ENCODE measurements at places on chromosomes 7 and 10. TPM values are rescaled to one million over a fixed set of nuclear protein-coding genes. Genes with fewer than 3 reads are reported as not detected.

OR2A5 gene
- 0.03 TPM for polyA plus RNA-seq

- DNase-seq = peak; percentile 73
Observed at GRCh38 chr10:33122014-33122809, 164.2 kb upstream of the ITGB1 start.

DNA sequence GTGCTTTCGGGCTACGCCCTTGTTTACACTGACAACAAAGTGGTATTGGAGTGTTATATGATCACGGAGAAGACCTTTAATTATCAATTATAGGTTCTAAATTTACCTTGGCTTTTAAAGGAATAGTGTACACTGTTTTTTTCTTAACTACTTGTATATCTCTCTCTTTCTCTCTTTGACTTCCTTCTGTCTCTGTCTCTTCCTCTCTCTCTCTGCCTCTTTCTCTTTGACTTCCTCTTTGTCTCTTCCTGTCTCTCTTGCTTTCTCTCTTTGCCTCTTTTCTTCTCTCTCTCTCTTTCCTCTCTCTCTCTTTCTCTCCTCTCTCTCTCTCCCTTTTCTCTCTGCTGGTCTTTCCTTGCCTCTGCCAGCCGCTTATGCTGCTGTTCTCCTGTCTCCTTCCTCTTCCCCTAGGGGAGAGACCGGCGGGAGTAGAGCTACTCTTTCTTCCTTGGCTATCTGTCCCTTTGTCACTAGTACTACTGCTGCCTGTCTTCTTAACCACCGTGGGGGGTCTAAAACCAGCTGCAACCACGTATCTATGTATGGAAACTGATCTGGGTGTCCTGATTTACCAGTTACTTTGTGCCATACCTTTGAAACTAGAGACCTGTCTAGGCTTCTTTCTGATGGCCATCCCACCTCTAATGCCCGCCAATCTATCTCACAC, 36.9 kb upstream of the GSDME start:
- DNase-seq = no peak

TMEM229A gene
- 0.14 TPM for polyA plus RNA-seq

GRCh38 chr7:50153148-50153547, 60.1 kb upstream of the ZPBP start:
- DNase-seq = no peak

DNA sequence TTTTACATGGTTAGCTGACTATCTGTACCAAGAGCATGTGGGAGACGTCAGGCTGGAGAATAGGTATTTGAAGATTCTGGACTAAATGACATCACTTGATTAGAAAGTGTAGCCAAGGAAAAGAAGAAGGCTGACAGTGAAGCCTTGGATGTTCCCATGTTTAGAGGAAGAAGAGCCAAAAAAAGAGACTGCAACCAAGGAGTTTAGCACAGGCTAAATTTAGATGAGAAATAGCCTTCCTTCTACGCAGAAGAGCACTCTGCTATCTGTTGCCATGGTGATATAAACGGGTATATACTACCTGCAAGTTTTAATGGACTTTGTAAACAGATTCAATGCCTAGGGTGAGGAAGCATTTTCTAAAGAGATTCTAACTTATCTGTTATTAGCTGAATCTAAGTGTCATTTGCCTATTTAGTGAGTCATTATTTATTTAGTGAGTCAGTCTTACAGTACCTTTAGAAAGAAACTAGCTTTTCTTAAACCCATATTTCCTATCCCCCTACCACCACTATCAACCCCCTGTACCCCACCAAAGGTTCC, 69.8 kb downstream of the CDK6 start:
- no peak for DNase-seq

GLI3 gene
- polyA plus RNA-seq = 21.3 TPM

DNA sequence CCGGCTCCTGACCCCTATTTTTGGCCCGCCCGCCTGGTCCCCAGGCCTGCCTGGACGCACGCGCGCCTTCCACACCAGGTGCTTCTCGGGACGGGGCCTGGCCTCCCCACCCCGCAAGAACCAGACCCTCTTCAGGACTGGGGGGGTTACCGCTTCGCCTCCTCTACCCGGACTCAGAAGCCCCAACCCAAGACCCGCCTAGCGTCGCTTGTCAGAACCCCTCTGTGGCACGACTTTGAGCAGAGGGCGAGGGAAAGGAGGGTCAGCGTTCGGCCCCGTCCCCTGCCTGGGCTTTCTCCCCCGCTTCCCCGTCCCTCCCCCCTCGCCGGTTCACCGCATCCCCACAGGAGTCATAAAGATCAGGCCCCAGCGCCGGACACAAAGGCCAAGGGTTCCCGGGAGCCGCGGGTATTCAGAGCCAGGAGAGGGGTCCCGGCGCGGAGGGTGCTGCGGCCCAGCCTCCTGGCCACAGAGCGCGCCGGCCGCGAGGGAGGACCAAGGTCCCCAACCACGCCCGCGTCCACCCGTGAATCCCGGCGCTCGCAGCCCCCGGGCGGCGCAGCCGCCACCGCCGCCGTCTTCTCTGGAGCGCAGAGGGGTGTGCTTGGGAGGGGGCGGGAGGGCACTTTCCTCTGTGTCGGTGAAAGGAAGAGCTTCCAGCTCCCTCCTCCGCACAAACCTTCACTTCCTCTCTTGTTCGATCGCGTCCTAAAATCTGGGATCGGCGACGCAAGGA, 351.9 kb downstream of the DNAJB6 start:
- DNase-seq = no peak

HKDC1 gene
- polyA plus RNA-seq = 0.11 TPM

GRCh38 chr10:120666308-120666707, 184.9 kb upstream of the WDR11 start:
- no peak for DNase-seq

FAM131B gene
- polyA plus RNA-seq = 2.5 TPM

GRCh38 chr7:13947535-13947934, 41.9 kb downstream of the ETV1 start:
- DNase-seq = no peak

DNA sequence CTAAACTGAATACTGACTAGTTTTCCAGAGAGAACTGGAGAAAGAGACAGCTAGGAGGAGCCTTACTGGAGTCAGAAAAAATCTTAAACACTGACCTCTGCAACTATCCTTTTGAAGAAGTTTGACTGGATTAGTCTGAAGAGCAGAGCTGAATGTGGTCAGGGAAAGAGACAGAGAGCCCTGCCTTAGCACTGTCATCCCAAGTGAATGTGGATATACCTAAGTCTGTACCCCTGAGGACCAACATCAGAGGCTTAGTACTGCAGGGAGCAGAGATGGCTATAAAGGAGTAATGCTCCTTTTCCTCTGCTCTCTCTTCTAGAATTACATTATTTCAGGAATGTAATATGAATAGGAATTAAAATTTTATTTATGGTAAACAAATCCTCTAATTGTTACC, 69.8 kb upstream of the TMEM140 start:
- DNase-seq = no peak

All from muscle of back (tissue), 13 donors.